ENCODE measurements at places on chromosomes 1 and 21.

DNA sequence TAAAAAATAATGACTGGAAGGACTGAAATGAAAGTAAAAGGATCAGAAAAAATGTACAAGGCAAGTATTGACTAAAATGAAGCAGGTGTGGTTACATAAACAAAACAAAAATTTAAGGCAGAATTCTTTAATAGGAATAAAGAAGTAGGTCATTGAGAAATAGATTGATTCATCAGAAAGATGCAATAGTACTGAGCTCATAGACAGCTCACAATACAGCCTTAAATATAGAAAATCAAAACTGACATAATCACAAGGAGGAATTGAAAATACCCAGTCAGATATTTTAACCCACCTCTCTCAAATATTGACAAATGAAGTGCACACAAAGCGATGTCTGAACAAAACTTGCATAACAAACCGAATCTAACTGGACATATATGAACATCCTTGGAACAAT lies 366.8 kb upstream of the DPYD start:
- no peak for DNase-seq

- no peak for DNase-seq
Observed at GRCh38 chr1:1273209-1273511, 494 bp downstream of the UBE2J2 start.

GRCh38 chr21:32423320-32424190 lies 11.0 kb downstream of the EVA1C start:
- no peak for DNase-seq

DNA sequence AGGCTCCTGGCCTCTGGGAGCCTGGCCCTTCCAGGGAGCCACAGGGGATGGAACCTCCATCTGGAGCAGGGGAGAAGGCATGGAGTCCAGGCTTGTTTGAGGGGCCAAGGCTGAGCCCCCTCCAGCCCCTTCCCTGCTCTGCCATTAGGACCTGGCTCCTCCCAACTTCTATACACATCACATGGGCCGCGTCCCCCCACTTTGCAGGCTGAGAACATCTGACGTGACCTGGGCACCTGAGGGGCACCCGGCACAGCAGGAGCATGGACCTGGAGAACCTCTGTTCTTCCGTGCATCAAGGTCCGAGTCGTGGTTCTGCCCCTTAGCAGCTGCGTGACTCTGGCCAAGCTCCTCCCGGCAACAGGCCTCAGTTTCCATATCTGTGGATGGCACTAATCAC lies 3.9 kb upstream of the AIRE start:
- no peak for DNase-seq

- no peak for DNase-seq
Observed at GRCh38 chr1:98672189-98672588, 10.7 kb downstream of the SNX7 start.

DNA sequence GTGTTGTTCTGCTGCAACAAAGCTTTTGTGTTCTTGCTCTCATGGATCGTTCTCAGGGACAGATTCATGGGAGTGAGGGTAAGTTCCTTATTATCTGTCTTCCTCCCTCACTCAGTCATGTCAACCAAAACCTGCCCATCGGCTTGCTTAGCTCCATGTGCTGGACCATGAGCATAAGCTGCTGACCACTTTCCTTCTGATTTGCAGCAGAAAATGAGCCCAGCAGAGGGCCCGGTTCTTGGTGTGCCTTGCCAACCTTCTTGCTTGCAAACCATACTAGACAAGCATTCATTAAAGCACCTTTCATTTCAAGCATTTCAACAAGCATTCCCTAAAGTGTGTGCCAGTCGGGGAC lies 64.0 kb upstream of the COA6 start:
- DNase-seq = no peak

DNA sequence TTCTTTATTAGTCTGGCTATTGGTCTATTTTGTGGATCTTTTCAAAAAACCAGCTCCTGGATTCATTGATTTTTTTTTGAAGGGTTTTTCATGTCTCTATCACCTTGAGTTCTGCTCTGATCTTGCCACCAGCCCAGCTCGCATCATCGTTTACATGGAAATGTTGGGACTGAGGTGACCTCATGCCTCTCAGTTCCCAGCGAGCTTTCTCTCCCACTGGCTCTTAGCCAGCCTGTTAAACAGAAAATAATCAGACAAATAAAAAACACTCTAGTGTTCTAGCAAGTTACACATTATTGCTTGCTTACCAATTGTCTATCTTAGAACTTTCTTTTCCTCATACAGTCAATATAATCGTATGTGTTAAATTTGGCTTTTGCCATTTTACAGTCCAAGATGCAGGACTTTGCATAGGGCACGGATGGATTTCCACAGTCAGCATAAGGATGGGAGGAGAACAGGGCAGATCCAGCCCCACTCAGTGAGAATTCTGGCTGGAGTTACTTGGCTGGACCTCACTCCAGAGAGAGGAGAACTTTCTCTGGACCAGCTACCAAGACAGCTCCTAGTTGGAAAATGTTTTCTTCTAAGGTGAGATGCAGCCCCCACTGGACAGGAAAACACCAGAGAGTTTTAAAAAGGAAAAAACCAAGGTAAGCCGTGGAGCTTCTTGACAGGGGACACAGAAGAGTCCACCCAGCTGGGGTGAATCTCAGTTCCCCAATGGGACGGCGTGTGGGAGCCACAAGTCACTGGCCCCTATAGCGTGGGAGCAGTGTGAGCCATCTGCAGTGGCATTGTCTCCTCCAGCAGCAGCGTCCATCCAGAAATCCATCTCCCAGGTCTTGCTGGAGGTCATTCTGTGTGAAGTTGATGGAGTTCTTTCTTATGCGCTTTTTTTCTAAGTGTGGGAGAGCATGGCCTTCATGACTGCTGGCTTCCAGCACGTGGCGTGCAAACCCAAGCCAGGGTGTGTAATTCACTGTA lies 17.6 kb downstream of the PGBD2 start:
- no peak for DNase-seq

DNA sequence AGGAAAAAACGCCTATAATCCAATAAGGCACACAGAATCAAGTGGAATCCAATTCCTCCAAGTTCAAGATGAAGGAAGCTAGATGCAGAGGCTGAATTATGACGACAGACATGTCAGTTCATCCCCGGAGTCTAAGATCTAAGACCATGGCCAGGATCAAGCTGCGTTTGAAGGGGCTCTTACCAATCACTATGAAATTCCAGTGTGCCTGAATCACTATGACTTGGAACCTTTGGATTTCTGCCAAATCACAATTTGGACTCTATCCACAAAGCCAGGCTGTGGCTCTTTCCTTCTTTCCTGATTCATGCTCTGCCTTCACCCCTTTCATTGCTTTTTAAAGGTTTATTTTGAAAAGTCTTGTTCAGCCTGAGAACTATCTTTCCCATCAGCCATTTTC lies 17.1 kb downstream of the OLIG2 start:
- no peak for DNase-seq

- DNase-seq = no peak
Observed at GRCh38 chr1:36352910-36353878, 29.7 kb upstream of the EVA1B start.

DNA sequence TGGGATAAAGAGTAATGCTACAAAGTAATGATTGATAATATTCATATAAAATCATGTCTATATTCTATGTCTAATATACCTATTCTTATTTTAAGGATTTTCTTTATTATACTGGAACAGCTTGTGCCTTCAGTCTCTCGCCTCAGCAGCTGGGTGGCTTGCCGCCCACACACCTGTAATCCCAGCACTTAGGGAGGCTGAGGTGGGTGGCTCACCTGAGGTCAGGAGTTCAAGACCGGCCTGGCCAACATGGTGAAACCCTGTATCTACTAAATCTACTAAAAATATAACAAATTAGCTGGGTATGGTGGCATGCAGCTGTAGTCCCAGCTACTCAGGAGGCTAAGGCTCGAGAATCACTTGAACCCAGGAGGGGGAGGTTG lies 7.6 kb upstream of the TRNAU1AP start:
- DNase-seq = no peak
